Kidney (tissue), 22 donors: ENCODE measurements at places on chromosomes 1 and 21.

GRCh38 chr1:164764333-164764732, 205.3 kb downstream of the PBX1 start:
- H3K4me3 ChIP-seq, result no peak overlapping the region
- no peaks in the 10 kb centered on the region for H3K27me3 ChIP-seq
- H3K4me1 ChIP-seq, result peaks cover 13% of the 10 kb centered on the region
- DNase-seq, result no peak
- H3K27ac ChIP-seq, result no peak overlapping the region
- no peaks in the 10 kb centered on the region for H3K36me3 ChIP-seq

DNA sequence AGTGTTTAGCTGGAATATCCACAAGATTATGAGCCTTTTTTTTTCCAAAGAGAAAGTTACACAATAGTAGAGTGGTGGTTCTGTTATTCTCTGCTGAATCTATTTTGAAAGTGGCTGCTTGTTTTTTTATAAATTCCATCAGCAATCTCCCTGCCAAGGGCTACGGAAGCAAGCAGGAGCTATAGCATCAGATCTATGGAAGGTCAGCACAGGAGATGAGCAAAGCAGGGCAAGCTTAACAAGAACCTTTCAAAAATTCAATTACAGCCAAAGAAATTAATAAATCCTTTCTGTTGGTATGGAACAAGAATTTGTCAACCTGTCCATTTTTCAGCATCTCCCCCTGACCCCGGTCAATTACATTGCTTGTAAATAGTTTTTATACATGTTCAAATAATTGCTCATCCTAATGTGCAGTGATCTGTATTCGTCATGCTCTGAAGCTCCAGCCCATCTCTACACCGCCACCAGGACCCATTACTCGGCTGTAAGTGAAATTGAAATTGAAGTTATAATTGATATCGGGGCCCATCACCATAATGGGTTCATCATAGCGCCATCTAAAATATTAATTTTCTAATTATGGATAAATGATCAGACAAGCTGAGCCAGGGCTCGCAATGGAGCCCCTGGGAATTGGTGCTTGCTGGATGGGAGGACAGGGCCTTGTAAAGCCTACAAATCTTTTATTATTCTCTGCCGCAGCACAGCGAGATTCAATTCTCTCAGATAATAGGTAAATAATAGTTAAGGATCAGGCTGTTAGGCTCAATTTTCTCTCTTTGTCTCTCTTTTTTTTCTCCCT, 215.1 kb downstream of the ATG4C start:
- H3K4me1 ChIP-seq, result no peaks in the 10 kb centered on the region
- H3K36me3 ChIP-seq, result no peaks in the 10 kb centered on the region
- no peak for DNase-seq
- H3K27ac ChIP-seq, result no peak overlapping the region
- no peak overlapping the region for H3K4me3 ChIP-seq
- peaks cover 4% of the 10 kb centered on the region for H3K27me3 ChIP-seq

GRCh38 chr1:157429601-157430240, 122.6 kb downstream of the FCRL5 start:
- no peaks in the 10 kb centered on the region for H3K36me3 ChIP-seq
- H3K27ac ChIP-seq, result no peak overlapping the region
- H3K4me3 ChIP-seq, result no peak overlapping the region
- DNase-seq, result no peak
- no peaks in the 10 kb centered on the region for H3K4me1 ChIP-seq
- H3K27me3 ChIP-seq, result no peaks in the 10 kb centered on the region

- H3K27ac ChIP-seq, result no peak overlapping the region
- no peak overlapping the region for H3K4me3 ChIP-seq
- no peaks in the 10 kb centered on the region for H3K27me3 ChIP-seq
Observed at GRCh38 chr21:18877917-18878316, 474.3 kb upstream of the TMPRSS15 start.

- no peak overlapping the region for H3K27ac ChIP-seq
- no peak for DNase-seq
- H3K27me3 ChIP-seq, result no peaks in the 10 kb centered on the region
- peaks cover 5% of the 10 kb centered on the region for H3K4me1 ChIP-seq
- no peaks in the 10 kb centered on the region for H3K36me3 ChIP-seq
Observed at GRCh38 chr1:116360429-116361173, 12.4 kb upstream of the ATP1A1 start.

GRCh38 chr1:245500546-245500945, 345.8 kb downstream of the KIF26B start:
- no peak overlapping the region for H3K4me3 ChIP-seq
- H3K36me3 ChIP-seq, result no peaks in the 10 kb centered on the region
- DNase-seq, result no peak
- no peaks in the 10 kb centered on the region for H3K27me3 ChIP-seq
- H3K4me1 ChIP-seq, result no peaks in the 10 kb centered on the region

DNA sequence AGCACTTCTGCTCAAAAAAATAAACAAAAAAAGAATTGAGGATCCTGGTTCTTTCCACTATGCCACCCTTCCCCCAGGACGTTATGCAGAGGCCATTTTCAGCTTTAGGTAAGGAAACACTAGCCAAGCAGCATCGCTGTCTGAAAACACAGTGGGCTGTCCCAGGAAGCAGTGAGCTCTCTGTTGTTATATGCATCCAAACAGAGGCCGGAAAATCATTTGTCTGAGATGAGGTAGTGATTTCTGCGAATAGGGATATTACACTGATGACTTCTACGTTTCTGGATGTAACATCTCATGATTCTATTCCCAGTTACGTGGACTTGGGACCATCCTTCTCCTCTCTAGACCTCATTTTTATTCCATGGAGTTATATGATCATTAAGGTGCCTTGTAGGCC, 137.2 kb downstream of the OMA1 start:
- H3K36me3 ChIP-seq, result no peaks in the 10 kb centered on the region
- H3K27ac ChIP-seq, result no peak overlapping the region
- H3K4me3 ChIP-seq, result no peak overlapping the region
- no peaks in the 10 kb centered on the region for H3K4me1 ChIP-seq
- DNase-seq, result no peak

DNA sequence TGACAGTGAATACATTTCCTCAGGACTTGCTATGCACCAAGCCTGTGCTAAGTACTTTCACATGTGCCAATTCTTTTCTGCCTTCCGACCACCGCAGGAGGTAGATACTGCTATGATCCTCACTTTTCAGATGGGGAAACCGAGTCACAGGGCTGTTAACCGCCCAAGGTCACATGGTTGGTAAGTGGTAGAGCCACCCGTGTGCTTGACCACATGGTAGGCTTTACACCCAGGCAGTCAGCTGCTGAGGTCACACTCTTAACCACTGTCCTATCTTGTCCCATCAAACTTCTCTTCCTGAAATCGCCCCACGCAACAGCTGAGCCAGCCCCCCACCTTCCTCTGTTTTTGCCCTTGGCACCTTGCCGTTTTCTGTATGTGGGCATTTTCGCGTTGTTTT, 31.0 kb upstream of the SDHB start:
- DNase-seq, result no peak
- H3K4me3 ChIP-seq, result no peak overlapping the region
- no peaks in the 10 kb centered on the region for H3K27me3 ChIP-seq

GRCh38 chr1:204799630-204800029, 71.0 kb upstream of the NFASC start:
- no peaks in the 10 kb centered on the region for H3K27me3 ChIP-seq
- no peak overlapping the region for H3K27ac ChIP-seq
- no peaks in the 10 kb centered on the region for H3K36me3 ChIP-seq
- H3K4me1 ChIP-seq, result no peaks in the 10 kb centered on the region
- no peak overlapping the region for H3K4me3 ChIP-seq

- peak overlapping the region; percentile 84 for H3K4me3 ChIP-seq
- DNase-seq, result no peak
- H3K4me1 ChIP-seq, result peaks cover 35% of the 10 kb centered on the region
- no peaks in the 10 kb centered on the region for H3K36me3 ChIP-seq
Observed at GRCh38 chr1:116374353-116375147, 1.5 kb downstream of the ATP1A1 start.

GRCh38 chr21:26920055-26920454, 46.8 kb downstream of the ADAMTS5 start:
- no peaks in the 10 kb centered on the region for H3K4me1 ChIP-seq
- H3K27me3 ChIP-seq, result no peaks in the 10 kb centered on the region
- H3K4me3 ChIP-seq, result no peak overlapping the region
- H3K27ac ChIP-seq, result no peak overlapping the region

DNA sequence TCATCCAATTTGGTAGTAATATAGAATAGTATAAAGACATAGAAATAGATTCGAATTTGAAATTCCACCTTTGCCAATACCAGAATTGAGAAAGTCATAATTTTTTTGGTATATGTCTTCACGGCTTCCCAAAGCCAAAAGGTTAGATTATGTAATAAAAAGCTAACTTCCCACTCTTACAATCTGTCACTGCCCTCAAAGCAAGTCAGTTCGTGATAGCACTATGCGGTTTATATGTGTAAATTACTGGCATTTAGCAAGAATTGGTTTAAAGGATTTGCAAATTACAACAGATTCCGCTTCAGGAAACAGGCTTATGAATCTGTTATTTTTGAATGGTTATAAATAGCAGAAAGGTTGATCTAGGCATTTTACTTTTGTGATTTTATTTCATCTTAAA, 679.4 kb upstream of the ADGRL2 start:
- no peak for DNase-seq
- H3K27ac ChIP-seq, result no peak overlapping the region
- no peaks in the 10 kb centered on the region for H3K27me3 ChIP-seq

DNA sequence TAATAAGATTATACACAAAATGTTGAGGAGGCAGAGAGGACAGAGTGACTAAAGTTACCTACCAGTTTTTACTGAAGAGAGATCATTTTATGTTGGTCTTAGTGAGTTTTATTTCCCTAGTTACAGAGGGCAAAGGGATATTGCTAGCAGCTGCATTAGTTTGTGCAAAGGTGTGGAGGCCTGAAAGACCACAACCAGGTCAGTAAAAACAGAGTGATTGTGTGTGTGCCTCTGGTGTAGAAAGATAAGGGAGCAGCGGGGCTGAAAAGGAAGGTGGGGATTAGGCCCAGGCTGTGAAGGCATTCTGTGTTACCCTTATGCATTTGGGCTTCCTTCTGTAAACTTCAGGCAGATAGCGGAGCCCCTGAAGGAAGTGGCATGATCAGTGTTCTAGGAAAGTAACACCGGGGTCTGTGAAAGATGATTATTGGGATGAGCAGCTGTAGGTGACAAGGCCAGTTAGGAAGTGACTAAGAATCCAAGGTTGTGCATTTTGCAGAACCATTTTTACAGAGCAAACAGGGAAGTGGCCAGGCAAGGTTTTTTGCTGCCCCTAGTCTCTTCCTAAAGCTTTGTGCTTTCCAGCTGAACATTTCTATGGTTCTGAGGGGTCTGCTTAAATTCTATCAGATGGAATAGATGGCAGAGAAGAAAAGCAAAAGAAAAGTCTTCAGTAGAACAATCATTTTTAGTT, 3.7 kb downstream of the GADD45A start:
- H3K27ac ChIP-seq, result peak overlapping the region; percentile 44
- H3K4me1 ChIP-seq, result peaks cover 3% of the 10 kb centered on the region
- H3K36me3 ChIP-seq, result peaks cover 2% of the 10 kb centered on the region
- DNase-seq, result no peak
- H3K4me3 ChIP-seq, result peak overlapping the region; percentile 40

GRCh38 chr1:183837062-183837461, 32.1 kb downstream of the RGL1 start:
- no peak for DNase-seq
- no peaks in the 10 kb centered on the region for H3K36me3 ChIP-seq
- no peak overlapping the region for H3K27ac ChIP-seq
- no peak overlapping the region for H3K4me3 ChIP-seq

GRCh38 chr1:211328084-211328694, 1.6 kb downstream of the TRAF5 start:
- H3K27me3 ChIP-seq, result no peaks in the 10 kb centered on the region
- no peak overlapping the region for H3K4me3 ChIP-seq
- no peak for DNase-seq
- no peaks in the 10 kb centered on the region for H3K4me1 ChIP-seq

DNA sequence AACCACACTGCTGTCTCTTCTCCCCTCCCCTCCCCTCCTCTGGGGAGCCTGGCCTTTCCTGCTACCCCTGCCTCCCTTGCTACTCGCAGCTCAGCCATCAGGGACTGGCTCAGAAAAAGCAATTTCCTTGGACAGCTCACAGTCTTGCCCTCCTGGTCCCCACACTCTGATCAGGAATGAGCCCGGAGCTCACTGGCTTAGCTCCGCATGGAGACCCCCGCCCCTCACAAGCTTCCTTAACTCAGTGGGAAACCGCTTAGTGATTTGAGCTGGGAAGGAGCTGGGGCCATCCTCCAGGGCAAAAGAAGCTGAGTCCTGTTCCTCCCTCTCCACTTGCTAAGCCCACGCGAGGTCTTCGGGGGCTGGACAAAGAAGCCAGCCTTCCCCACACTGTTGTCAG, 70.3 kb upstream of the ACTL8 start:
- DNase-seq, result no peak
- H3K4me3 ChIP-seq, result no peak overlapping the region
- peaks cover 34% of the 10 kb centered on the region for H3K36me3 ChIP-seq
- no peaks in the 10 kb centered on the region for H3K4me1 ChIP-seq

GRCh38 chr1:116322752-116323405, 50.2 kb upstream of the ATP1A1 start:
- no peak overlapping the region for H3K4me3 ChIP-seq
- DNase-seq, result no peak
- H3K4me1 ChIP-seq, result no peaks in the 10 kb centered on the region

DNA sequence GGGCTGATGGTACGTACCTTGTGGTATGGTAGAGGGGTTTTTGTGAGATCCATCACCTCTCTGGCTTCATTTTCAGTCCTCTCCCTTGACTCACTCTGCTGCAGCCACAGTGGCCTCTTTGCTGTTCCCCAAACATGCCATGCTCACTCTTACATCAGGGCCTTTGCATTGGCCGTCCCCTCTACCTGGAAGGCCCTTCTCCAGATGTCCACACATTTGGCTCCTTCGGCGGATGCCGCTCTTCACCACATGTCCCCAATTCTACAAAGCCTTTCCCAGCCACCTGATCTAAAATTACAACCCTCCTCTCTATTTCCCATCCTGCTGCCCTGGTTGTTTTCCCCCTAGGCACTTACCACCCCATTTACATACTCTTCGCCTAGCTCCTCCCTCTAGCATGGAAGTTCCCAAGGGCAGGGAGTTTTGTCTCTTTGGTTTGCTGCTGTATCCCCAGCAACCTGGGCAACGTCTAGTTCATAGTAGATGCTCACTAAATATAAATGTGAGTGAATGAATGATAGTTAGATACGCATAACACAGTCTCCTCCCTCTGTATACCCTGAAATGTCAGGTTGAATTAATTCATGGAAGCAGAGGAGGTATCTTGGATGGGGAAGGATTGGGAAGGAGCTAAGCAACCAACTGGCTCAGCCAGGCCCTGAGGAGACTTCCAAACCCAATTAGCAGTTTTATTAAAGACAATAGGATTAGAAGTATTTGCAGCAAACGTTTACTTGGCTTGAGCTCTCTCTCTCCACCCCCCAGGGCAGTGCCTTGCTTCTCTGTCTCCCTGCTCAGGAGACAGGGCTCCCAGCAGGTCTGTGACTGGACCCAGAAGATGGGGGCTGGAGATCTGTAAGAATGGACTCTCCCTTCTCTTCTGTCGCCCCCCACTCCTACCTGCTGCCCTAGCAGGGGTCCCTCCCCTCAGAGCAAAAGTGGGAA, 264.2 kb downstream of the GRIK3 start:
- H3K27me3 ChIP-seq, result no peaks in the 10 kb centered on the region
- H3K27ac ChIP-seq, result no peak overlapping the region
- no peak for DNase-seq
- H3K4me3 ChIP-seq, result no peak overlapping the region
